ENCODE measurements at places on chromosomes 5 and 9.

DNA sequence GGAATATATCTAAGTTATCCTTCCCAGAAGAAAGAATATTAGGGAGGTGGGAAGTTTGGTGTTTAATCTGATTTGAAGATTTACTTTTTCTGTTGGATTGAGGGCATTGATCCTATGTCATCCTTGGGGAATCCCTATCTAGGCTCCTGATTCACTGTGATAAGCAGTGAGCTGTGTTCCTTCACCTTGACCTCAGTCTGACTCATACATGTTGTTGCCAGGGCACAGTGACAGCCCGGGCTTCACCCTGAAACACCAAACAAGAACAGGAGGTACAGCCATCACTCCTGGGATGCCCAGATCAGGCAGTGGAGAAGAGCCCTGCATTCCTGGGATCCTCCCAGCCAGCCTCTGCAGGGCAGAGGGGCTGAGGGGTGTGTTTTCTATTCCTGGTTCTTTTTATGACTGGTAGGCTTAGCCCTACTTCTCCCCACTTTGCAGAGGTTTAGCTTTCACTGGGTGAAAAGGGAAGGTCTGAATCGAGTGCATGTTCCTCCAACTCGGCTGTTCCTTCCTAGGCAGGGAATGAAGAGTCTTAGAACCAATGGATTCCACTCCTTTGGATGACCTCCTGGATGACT, 3.1 kb upstream of the FAM53C start:
- DNase-seq: no peak

DNA sequence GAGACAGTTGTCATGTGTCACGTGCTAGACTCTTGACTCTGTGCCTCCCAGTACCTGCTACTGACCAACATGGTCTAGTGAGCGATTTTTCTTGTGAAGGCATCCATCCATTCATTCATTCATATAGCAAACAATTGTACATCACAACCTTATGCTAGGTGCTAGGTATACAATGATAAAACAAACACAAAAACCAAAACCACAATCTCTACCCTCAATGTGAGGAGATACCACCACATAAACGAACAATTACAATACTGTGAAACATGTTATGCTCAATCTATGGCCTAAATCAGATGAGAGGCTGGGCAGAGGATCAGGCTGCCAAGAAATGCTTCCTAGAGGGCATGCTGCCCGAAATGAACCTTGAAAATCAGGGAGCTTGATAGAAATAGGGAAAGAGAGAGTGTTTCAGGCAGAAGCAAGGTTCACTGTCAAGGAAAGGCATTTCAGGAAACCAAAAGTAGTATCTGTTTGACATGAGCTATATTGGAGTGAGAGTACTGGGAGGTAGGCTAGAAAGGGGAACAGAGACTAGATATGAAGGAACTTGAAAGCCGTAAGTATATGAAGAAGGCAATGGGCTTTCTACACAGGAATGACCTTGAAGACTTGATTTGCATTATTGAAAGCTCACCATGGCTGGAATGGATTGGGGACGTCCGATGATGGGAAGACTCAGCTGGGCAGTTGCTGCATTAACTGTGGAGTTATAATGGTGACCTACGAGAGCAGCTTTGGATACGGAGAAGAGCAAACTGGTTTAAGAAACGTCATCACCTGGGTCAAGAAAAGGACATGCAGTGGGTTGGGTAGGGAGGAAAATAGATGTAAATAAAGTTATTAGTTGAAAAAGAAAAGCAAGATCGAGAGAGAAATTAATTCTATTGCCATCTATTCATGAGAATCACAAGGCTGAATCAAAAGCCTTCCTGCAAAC, 90.1 kb downstream of the THBS4 start:
- DNase-seq: no peak

DNA sequence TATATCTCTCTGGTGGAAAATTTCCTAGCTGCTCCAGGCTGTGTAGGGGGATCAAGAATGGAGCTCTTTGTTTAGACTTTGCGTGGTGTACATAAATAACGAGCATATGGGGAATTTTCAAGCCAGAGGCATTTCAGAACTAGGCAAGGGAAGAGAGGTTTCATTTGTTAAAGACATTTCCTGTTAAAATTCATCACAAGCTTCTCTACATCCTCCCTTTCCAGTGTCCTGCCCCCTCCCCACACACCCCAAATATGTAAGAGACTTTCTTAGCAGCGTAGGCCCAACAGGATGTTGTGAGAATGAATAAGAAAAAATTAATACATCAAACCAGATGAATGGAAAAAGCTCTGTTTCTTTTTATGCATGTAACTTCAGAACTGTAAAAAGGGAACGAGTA, 150.3 kb downstream of the GPBP1 start:
- DNase-seq: no peak

DNA sequence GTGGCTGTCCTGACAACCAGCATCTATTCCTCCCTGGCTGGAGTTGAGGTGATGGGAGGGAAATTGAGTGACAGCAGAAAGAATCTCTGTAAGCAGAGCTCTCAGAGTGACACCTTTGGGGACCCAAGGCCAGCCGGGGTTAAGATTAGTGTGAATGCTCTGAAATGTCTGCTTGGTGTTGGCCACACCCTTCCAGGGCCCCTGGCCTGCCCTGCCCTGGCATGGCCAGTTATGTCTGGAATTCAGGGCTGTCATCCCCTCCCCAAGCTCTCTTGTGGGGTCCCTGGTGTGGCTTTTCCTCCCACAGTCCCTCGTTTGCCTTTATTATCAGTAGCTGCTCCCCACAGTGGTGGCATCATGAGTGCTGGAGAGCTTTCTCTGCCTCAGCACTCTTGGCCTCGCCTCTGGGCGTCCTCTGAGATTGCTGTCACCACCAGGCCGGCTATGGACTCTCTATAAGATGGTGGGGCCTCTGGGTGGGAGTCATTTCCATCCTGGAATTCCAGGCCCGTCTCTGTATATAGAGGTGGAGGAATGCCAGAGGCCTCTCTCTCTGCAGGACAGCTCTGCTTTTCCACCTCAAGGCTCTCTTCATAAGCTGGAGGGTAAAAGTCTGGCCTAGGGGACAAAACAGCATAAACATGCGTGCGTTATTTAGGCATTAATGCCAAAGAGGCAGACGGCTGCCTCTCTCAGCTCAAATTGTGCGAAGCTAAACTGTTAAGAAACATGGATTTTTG, 3.6 kb downstream of the TMEM252 start:
- no peak for DNase-seq

GRCh38 chr5:141858079-141858765, 20.0 kb downstream of the PCDH1 start:
- DNase-seq: no peak

DNA sequence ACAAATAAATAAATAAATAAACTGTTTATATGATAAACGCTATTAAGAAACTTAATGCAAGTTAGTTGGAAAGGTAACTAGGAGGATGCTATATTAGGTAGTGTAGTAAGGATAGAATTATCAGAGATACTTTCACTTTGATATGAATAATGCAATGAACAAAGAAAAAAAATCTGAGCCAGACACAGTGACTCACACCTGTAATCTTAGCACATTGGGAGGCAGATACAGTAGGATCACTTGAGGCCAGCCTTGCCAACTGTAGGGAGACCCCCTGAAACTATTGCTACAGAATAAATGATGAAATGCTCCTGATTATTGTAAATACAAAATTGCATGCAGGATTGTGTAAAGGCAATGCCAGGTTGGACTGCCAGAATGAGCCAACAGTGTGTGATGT, 109.2 kb downstream of the ANXA2R start:
- no peak for DNase-seq

DNA sequence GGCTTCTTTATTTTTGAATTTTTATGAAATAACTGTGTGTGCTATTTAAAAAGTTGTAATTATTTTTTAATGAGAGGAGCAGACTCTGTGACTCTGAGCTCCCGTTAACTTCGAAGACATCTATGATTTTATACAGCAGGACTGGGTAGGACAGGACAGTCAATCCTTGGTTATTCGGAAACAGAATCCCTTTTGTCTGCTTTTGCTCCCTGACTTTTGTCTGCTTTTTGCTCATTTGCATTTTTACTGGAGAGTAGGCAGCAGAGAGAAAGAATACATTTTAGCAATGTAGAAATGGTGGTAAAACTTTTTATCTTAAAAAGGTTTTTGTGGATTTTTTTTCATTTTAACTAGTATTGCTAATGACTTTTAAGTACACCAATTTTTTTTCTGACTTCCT, 303.6 kb downstream of the ARHGAP26 start:
- DNase-seq: no peak

DNA sequence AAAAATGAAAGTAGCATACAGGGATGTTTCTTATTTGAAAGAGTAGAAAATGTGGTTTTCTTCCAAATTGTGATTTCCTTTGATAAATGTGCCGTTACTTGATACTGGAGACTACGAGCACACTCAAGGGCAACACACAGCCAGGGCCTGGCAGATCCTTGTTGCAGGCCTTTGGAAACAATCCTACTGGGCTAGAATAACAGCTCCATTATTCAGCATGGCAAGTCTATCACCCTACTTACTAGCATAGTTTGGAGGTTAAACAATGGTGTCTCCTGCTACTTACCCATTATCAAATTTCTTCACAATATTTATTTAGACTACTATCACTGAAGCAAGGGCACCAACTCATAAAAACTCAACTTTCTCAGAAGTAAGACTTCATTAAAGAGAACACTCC, 140.8 kb upstream of the ZNF608 start:
- DNase-seq: no peak

GRCh38 chr9:104856413-104856941, 71.5 kb downstream of the ABCA1 start:
- DNase-seq: no peak

- DNase-seq: no peak
These were observed 2.4 kb downstream of the TLE4 start for GRCh38 chr9:79574136-79574535.

DNA sequence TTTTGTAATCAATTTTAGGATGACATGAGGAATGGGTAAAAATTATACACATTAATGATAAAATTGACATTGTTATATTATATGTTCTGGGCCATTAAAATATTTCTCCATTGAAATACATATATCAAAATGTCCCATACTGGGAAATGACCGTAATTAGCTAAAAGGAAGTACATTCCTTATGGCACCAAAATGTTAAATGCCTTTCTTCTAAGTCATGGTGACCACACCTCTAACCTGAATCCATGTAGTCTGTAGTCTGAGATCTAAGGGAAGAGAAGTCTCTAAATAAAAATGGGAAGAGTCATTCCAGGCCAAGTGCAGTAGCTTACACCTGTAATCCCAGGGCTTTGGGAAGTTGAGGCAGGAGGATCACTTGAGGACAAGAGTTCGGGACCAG, 10.0 kb upstream of the GDA start:
- no peak for DNase-seq

GRCh38 chr5:158670201-158670600, 429.5 kb downstream of the EBF1 start:
- DNase-seq: no peak

- no peak for DNase-seq
These were observed 275.6 kb upstream of the SLC30A5 start for GRCh38 chr5:68818057-68818695.

GRCh38 chr9:28981129-28981528, 1407.8 kb upstream of the C9orf72 start:
- no peak for DNase-seq

DNA sequence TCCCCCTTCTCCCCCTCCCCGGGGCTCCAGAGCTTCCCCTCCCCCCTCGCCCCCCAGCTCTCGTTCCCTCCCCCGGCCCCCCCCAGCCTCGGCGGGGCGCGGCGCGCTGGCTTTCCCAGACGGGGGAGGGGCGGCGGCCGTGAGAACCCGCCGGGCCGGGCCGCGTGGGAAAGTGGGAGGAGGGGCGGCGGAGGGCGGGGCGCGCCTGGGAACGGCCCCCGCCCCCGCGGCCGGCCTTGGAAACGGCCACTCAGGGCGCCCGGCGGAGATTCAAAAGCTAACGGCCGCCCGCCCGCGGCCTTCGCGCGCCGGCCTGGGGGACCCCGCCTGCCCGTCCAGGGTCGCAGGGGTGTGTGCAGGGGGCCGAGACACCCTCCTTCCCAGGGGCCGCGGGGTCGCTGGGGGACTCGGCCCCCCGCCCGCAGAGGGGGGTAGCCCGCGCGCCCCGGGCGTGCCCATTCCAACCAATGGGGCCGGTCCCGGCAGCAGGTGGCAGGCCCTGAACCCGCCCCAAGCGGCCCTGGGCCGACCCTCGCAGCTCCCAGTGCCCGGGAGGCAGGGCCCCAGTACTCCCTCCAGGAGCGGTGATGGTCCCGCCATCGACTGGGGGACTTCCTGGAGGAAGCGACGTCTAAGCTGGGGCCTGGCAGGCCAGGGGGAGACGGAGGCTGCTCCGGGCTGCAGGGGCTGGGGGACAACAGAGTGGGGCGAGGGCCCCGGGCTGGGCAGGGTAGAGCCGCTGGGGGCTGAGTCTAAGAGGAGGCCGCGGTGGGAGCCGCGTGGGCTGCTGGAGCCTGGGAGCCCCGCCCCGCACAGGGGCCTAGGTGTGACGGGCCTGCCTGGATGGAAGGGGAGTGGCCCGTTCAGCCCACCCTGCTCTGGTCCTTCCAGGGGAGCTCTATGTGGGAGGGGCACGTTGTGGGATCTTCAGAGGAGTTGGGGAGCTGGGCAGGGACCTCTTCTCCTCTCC, 14.2 kb upstream of the NRARP start:
- peak; percentile 18 for DNase-seq

GRCh38 chr5:91367344-91367743, 15.8 kb downstream of the ARRDC3 start:
- no peak for DNase-seq

GRCh38 chr5:159083548-159084452, 15.9 kb downstream of the EBF1 start:
- DNase-seq: no peak
